ENCODE measurements at places on chromosomes 2 and 18. TPM values are rescaled to one million over a fixed set of nuclear protein-coding genes. Genes with fewer than 3 reads are reported as not detected.
A peak's percentile ranks its signal among the peaks of the same experiment; 100 is the strongest.

- no peak overlapping the region for H3K4me3 ChIP-seq
- no peaks in the 10 kb centered on the region for H3K36me3 ChIP-seq
- ATAC-seq: no peak
- H3K27ac ChIP-seq: no peak overlapping the region
Observed at GRCh38 chr18:68418881-68419280, 296.0 kb downstream of the TMX3 start.

- no peak for ATAC-seq
- no peaks in the 10 kb centered on the region for H3K36me3 ChIP-seq
- H3K4me1 ChIP-seq: no peaks in the 10 kb centered on the region
- no peak overlapping the region for H3K27ac ChIP-seq
- no peak overlapping the region for H3K4me3 ChIP-seq
Observed at GRCh38 chr2:169110419-169110818, 41.1 kb downstream of the DHRS9 start.

GRCh38 chr2:236768393-236769140, 198.9 kb downstream of the ACKR3 start:
- no peaks in the 10 kb centered on the region for H3K36me3 ChIP-seq
- H3K27ac ChIP-seq: no peak overlapping the region
- no peak for ATAC-seq
- no peak overlapping the region for H3K4me3 ChIP-seq

- peak overlapping the region; percentile 97 for H3K27ac ChIP-seq
- peaks cover 100% of the 10 kb centered on the region for H3K4me1 ChIP-seq
- no peak for ATAC-seq
- no peaks in the 10 kb centered on the region for H3K36me3 ChIP-seq
- no peaks in the 10 kb centered on the region for H3K27me3 ChIP-seq
Observed at GRCh38 chr2:217941886-217942728, 60.7 kb downstream of the TNS1 start.

DNA sequence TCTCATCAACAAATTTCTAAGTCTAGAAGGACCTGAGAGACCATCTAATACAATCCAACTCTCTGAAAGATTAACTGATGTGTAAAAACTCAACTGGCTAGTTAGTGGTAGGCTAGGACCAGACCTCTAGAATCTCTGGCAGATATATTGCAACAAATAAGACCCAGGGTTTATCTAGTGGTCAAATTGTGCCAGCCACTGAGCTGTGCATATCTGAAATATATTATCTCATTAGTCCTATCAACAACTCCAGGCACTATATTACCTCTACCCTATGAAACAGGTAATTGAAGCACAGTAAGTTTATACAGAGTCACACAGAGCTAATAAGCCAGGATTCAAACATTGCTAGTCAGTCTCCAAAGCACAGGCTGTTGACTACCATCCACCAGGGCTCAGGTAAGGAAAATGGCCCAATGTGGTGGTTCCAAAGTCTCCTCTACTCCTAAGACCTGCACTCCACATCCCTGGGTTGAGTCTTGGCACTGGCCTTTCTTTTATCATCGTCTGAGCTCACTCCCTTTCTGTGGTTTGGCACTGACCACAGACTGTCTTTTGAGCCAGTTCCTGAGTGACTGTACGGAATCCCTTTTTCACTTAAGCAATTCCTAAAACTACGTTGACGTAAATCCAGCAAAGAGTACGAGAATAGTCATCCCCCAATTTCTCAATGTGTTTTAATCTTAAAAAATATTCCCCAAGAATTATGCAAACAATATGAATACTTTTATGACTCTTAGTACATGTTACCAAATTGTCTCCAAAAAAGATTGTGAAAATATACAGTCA, 11.9 kb upstream of the PID1 start:
- no peaks in the 10 kb centered on the region for H3K27me3 ChIP-seq
- peak; percentile 96 for ATAC-seq
- H3K36me3 ChIP-seq: no peaks in the 10 kb centered on the region
- H3K4me1 ChIP-seq: no peaks in the 10 kb centered on the region
- peak overlapping the region; percentile 32 for H3K27ac ChIP-seq

- H3K4me3 ChIP-seq: no peak overlapping the region
- no peaks in the 10 kb centered on the region for H3K36me3 ChIP-seq
- no peak overlapping the region for H3K27ac ChIP-seq
- no peak for ATAC-seq
Observed at GRCh38 chr2:206873423-206873822, 65.9 kb upstream of the CPO start.

DNA sequence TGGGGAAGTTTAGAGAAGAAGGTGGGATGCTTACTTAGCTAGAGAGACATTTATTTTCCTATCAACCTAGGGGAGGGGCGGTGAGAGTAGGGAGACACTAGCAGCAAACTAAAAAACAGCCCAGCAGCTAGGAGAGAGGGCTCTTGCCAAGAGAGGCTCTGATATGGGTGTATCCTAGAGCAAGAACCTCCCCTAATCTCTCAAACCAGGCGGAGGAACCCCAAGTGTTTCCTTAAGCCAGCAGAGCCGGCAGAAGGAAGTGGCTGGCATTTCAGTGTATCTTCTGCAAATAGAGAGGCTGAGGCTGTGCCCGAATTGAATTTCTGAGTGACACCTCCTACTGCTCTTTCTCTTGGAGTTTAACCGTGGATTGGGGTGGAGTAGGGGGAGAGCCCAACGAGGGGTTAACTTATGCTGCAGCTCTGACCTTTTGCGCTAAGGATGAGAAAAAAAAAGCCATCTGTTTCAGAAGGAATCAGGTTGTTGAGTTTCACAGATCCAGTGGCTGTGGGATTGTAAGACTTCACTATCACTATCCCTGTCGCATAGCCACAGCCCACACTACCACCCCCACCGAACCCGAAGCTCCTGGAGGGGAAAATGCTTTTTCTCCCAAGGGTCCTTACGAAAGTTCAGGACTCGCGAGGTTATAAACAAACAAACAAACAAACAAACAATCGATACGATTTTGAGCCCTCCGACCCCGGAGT, 1.4 kb downstream of the ST8SIA5 start:
- peaks cover 77% of the 10 kb centered on the region for H3K27me3 ChIP-seq
- no peak overlapping the region for H3K4me3 ChIP-seq

DNA sequence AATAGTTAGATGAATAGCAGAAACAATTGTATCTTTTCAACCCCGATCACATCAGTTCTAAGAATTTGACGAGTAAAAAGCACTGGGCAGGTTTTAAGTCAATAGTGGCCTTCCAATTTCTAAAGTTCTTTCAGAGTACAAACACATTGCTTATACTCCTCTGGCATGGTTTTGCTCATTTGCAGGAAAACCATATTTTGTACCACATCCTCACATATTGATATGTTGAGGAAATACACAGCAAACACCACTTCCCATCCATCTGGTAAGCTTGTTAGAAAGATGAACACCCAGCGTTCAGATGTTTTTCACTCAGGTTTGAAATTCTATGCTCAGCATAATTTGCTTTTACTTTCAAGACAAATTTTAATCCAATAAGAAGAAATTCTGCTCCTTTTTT, 344.6 kb upstream of the ACVR2A start:
- H3K4me3 ChIP-seq: no peak overlapping the region
- no peak overlapping the region for H3K27ac ChIP-seq
- ATAC-seq: no peak

DNA sequence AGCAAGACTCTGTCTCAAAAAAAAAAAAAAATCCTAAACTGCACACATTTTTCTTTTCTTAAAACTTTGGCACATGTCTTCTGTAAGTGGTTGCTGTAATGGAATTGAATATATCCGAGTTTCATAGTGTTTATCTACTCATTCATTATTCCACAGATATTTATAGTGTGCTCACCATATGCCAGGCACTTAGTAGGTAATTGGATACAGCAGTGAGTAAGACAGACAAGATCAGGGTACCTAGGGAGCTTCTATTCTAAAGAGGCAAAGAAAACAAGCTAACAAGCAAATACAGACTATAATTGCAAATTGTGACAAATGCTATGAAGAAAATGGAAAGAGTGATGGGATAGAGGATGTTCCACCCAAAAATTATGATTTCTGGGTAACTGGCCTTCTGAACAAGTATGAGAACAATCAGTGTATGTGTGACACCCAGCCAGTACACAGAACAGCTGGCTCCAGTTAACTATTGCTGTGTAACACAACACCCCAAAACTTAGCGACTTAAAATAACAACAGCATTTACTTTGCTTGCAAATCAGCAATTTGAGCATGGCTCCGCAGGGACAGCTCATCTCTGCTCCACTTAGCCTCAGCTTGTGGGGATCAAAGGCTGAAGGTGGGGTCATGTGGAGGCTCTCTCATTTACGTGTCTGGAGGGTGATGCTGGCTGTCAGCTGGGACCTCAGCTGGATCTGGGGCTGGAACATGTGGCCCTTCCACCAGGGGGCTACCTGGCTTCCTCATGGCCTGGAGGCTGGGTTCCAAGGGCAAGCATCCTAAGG, 224.9 kb downstream of the INSIG2 start:
- peaks cover 58% of the 10 kb centered on the region for H3K27me3 ChIP-seq
- no peak for ATAC-seq
- no peak overlapping the region for H3K4me3 ChIP-seq
- no peak overlapping the region for H3K27ac ChIP-seq
- H3K4me1 ChIP-seq: no peaks in the 10 kb centered on the region
- H3K36me3 ChIP-seq: no peaks in the 10 kb centered on the region

DNA sequence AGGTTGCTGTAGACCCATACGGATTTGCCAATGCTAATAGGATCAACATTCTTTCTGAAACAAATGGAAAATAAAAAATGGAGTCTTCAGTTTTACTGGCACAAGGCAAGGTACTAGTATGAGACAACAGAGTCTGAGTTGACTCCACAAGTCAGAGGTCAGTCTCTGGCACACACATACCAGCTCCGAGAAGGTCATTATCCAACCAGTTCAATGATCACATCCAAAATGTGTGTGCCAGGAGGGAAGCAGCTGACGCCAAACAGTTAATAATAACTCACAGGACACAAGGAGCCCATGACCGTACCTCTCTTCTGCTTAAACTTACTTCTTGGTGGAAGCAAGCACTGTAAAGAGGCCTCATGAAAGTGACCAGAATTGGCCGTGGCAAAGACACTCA, 528.6 kb downstream of the ZNF516 start:
- H3K36me3 ChIP-seq: no peaks in the 10 kb centered on the region
- no peaks in the 10 kb centered on the region for H3K4me1 ChIP-seq
- H3K27ac ChIP-seq: no peak overlapping the region

DNA sequence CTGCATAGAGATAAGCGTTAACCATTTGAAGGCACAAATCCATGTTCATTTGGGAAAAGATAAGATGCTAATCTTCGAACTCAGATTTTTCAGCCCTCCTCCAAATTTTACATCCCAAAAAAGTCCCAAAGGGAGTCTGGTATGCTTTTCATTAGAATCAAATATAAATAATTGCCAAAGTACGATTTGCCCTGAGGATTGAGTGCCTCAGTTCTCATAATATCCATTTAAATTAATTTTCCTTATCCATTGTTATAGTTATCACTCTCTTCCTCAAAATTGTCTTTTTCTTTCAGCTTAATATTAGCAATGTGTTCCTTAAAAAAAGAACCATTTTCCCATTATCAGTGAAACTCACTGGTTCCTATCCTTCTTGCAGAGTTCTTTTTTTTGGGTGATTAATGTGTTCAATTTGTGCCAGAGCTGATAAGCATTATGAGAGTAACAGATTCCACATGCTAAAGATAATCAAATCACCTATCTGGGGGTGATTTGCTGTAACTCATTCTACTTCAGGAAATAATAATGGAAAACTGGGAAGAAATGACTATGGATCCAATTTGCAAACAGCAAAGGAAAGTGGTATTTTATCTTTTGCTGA, 686 bp downstream of the HNMT start:
- H3K27ac ChIP-seq: peak overlapping the region; percentile 80
- peaks cover 5% of the 10 kb centered on the region for H3K4me1 ChIP-seq
- H3K4me3 ChIP-seq: peak overlapping the region; percentile 98
- no peaks in the 10 kb centered on the region for H3K27me3 ChIP-seq

- peak overlapping the region; percentile 81 for H3K27ac ChIP-seq
- peaks cover 3% of the 10 kb centered on the region for H3K36me3 ChIP-seq
- peaks cover 26% of the 10 kb centered on the region for H3K4me1 ChIP-seq
- no peak for ATAC-seq
Observed at GRCh38 chr2:19990416-19990728, 467 bp upstream of the WDR35 start.

DNA sequence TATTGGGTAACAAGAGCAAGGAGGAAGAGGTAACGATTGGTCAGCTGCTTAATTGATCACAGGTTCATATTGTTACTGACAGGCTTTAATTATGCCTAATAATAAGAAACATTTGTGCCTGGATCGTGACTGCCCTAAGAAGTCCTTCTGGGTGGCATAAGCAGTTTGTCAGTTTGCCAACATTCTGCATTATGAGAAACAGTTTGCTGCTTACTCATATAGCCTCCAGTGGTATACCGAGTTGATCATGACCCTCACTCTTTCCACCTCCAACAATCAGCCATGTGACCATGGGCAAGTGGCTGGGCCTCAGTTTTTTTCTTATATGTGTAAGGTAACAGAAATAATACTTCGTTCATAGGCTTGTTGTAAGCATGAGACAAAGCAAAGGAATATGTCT, 96.6 kb upstream of the CABLES1 start:
- H3K36me3 ChIP-seq: no peaks in the 10 kb centered on the region
- H3K4me1 ChIP-seq: no peaks in the 10 kb centered on the region
- no peak for ATAC-seq
- H3K27me3 ChIP-seq: no peaks in the 10 kb centered on the region

- ATAC-seq: no peak
- no peak overlapping the region for H3K27ac ChIP-seq
- peaks cover 5% of the 10 kb centered on the region for H3K27me3 ChIP-seq
- no peaks in the 10 kb centered on the region for H3K4me1 ChIP-seq
- H3K36me3 ChIP-seq: no peaks in the 10 kb centered on the region
Observed at GRCh38 chr2:181643151-181643550, 13.8 kb downstream of the CERKL start.

GRCh38 chr18:80077873-80078272, 31.2 kb upstream of the ADNP2 start:
- H3K4me1 ChIP-seq: no peaks in the 10 kb centered on the region
- no peak for ATAC-seq
- H3K36me3 ChIP-seq: peaks cover 33% of the 10 kb centered on the region
- H3K4me3 ChIP-seq: no peak overlapping the region
- no peaks in the 10 kb centered on the region for H3K27me3 ChIP-seq

Gene PLCD4
- total RNA-seq: 14.2 TPM

Gene NDUFV2
- 153 TPM for total RNA-seq

Gene G6PC2
- not detected for total RNA-seq

Gene SH3RF3
- total RNA-seq: 10.1 TPM

Gene TUBA3E
- total RNA-seq: not detected

Gene PLGLB2
- total RNA-seq: 0.47 TPM

Gene POTEJ
- not detected for total RNA-seq

Gene TAF4B
- 6.3 TPM for total RNA-seq
